ENCODE measurements at places on chromosomes 1 and 21. TPM values are rescaled to one million over a fixed set of nuclear protein-coding genes. Genes with fewer than 3 reads are reported as not detected.
A peak's percentile ranks its signal among the peaks of the same experiment; 100 is the strongest.

GRCh38 chr1:60133000-60133673, 59.6 kb upstream of the C1orf87 start:
- no peaks in the 10 kb centered on the region for H3K4me1 ChIP-seq
- no peak for DNase-seq
- H3K27me3 ChIP-seq, result no peaks in the 10 kb centered on the region
- no peak overlapping the region for H3K27ac ChIP-seq

The PPIAL4G gene
- 0.44 TPM for total RNA-seq

DNA sequence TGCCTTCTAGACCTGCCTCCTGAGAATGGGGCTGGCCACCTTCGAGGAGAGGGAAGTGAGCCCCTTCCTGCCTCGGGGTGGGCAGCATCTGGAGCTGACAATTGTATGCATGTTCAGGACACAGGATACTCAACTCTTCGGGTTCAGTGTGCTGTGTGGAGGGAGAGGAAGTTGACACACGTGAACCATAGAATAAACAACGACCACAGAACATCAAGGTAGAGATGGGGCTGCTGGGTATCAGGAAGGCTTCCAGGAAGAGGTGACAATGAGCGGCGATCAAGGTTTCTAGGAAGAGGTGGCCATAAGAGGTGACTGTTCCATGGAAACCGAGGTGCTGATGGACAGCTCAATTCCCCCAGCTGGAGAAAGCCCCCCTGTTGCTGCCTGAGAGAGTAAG, 22.0 kb downstream of the UBIAD1 start:
- no peak for DNase-seq
- peaks cover 4% of the 10 kb centered on the region for H3K36me3 ChIP-seq
- H3K4me3 ChIP-seq, result no peak overlapping the region
- H3K27me3 ChIP-seq, result no peaks in the 10 kb centered on the region
- no peak overlapping the region for H3K27ac ChIP-seq

- H3K4me3 ChIP-seq, result peak within 1 kb of the TSS; percentile 77
- H3K36me3 ChIP-seq, result peaks cover 21% of the 10 kb centered on the region
- DNase-seq, result peak; percentile 95
- H3K27ac ChIP-seq, result peak within 1 kb of the TSS; percentile 89
- no peaks in the 10 kb centered on the region for H3K27me3 ChIP-seq
- H3K4me1 ChIP-seq, result peaks cover 51% of the 10 kb centered on the region
Measured at GRCh38 chr1:24930260-24931145, at the start of gene RUNX3. Gene RUNX3, minus strand, starts transcription at chr1:24930276. Its CDS starts 408 bp downstream, at chr1:24929868.

- no peak overlapping the region for H3K27ac ChIP-seq
- DNase-seq, result no peak
- H3K27me3 ChIP-seq, result peaks cover 3% of the 10 kb centered on the region
- H3K4me1 ChIP-seq, result no peaks in the 10 kb centered on the region
- no peak overlapping the region for H3K4me3 ChIP-seq
Measured at GRCh38 chr1:22323141-22323845, 128.4 kb upstream of the ZBTB40 start.

- H3K4me3 ChIP-seq, result no peak overlapping the region
- no peaks in the 10 kb centered on the region for H3K36me3 ChIP-seq
- no peaks in the 10 kb centered on the region for H3K27me3 ChIP-seq
- DNase-seq, result no peak
- H3K4me1 ChIP-seq, result no peaks in the 10 kb centered on the region
Measured at GRCh38 chr21:45522986-45523385, 19.3 kb downstream of the SLC19A1 start.

- DNase-seq, result no peak
- no peaks in the 10 kb centered on the region for H3K36me3 ChIP-seq
- H3K27me3 ChIP-seq, result no peaks in the 10 kb centered on the region
- H3K27ac ChIP-seq, result no peak overlapping the region
Measured at GRCh38 chr1:68051475-68051874, 1.0 kb upstream of the DIRAS3 start.

- DNase-seq, result no peak
- peaks cover 18% of the 10 kb centered on the region for H3K4me1 ChIP-seq
- no peaks in the 10 kb centered on the region for H3K36me3 ChIP-seq
- H3K27ac ChIP-seq, result no peak overlapping the region
- H3K4me3 ChIP-seq, result no peak overlapping the region
Measured at GRCh38 chr1:200337831-200338230, 72.0 kb downstream of the ZNF281 start.

The XCL2 gene
- 316 TPM for total RNA-seq

The RHCE gene
- total RNA-seq, result 0.26 TPM

DNA sequence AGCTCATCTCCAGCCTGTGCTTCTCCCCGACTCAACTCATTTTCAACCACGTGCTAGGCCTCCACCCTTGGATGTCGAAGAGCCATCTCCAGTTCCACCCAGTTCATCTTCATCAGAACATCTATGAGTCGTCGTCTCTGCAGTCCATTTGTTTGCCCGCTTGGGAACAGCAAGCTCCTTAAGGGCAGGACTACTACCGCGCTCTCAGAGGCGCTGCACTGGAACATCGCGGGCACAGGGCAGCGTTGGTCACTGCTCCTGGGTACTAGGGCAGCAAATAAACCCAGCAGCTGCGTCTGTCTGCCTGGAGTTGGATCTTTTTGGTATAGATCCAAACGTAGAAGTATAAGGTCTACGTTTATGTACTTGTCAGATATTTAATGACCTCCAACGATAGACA, 478 bp upstream of the PRDM2 start:
- H3K4me1 ChIP-seq, result peaks cover 30% of the 10 kb centered on the region
- peaks cover 4% of the 10 kb centered on the region for H3K27me3 ChIP-seq
- H3K27ac ChIP-seq, result peak overlapping the region; percentile 90
- H3K36me3 ChIP-seq, result no peaks in the 10 kb centered on the region

The SH2D2A gene
- 170 TPM for total RNA-seq
